ENCODE measurements at places on chromosomes 2 and 18. TPM values are rescaled to one million over a fixed set of nuclear protein-coding genes. Genes with fewer than 3 reads are reported as not detected.
A peak's percentile ranks its signal among the peaks of the same experiment; 100 is the strongest.

GALR1 gene
- total RNA-seq, result not detected

ACVR1C gene
- total RNA-seq, result 0.05 TPM

- DNase-seq, result no peak
Observed at GRCh38 chr2:62163106-62163831, 32.6 kb upstream of the B3GNT2 start.

DNA sequence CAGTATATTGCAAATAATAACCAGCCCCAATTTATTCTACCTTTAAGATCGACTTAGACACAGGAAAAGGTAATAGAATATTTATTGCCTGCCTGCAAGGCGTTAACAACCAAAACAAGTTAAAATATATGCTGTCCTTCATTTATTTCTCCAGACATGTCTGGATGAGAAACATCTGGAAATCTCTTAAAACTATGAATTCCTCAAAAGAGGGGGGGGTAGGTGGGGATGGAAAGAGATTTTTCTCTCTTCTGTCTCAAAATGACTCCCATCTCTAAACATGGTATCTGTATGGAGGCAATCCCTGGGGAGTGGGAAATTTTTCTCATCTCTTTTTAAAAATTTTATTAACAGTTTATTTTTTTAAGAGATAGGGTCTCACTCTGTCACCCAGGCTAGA lies 113.0 kb downstream of the CDH2 start:
- DNase-seq, result no peak

GRCh38 chr2:238864207-238865014 lies 16.5 kb downstream of the TWIST2 start:
- DNase-seq, result peak; percentile 97

- DNase-seq, result no peak
Observed at GRCh38 chr18:76604935-76605240, 109.8 kb upstream of the ZNF516 start.

REG1B gene
- total RNA-seq, result not detected

PROKR1 gene
- total RNA-seq, result not detected

GRCh38 chr2:240133401-240133800 lies 2.7 kb downstream of the COPS9 start:
- DNase-seq, result no peak

- no peak for DNase-seq
Observed at GRCh38 chr2:174740721-174741120, 23.6 kb downstream of the CHRNA1 start.

- no peak for DNase-seq
Observed at GRCh38 chr2:1656961-1657841, 87.1 kb downstream of the PXDN start.

- DNase-seq, result no peak
Observed at GRCh38 chr2:241465543-241465942, 42.8 kb downstream of the STK25 start.

- no peak for DNase-seq
Observed at GRCh38 chr2:191246820-191247380, 1.7 kb downstream of the MYO1B start.

CHRNG gene
- not detected for total RNA-seq

GRCh38 chr2:118130385-118130784 lies 42.1 kb downstream of the INSIG2 start:
- no peak for DNase-seq

DNA sequence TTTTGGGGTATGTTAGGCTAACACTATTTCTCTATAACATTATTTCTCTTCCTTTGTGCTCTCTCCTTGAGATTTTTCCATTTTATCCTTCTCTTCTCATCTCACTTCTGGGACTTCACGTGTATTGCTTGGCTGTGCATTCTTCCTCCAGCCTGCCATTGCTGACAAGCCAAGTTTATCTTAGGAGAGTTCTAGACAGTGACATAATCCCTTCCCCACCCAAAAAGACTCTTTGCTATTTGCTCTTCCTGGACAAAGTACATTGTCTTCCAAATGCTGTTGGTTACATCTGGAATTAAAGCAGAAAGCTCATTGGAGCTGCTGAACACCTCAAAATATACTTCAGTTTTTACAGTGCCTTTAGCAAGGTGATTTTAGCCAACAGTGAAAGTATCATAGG lies 8.9 kb downstream of the TSPYL6 start:
- DNase-seq, result no peak

- no peak for DNase-seq
Observed at GRCh38 chr2:143284087-143284675, 155.0 kb downstream of the ARHGAP15 start.

GRCh38 chr2:79630972-79631557 lies 118.2 kb downstream of the CTNNA2 start:
- DNase-seq, result no peak

UBE2E3 gene
- total RNA-seq, result 156 TPM

OXER1 gene
- total RNA-seq, result not detected

PLEKHH2 gene
- 0.29 TPM for total RNA-seq

DNA sequence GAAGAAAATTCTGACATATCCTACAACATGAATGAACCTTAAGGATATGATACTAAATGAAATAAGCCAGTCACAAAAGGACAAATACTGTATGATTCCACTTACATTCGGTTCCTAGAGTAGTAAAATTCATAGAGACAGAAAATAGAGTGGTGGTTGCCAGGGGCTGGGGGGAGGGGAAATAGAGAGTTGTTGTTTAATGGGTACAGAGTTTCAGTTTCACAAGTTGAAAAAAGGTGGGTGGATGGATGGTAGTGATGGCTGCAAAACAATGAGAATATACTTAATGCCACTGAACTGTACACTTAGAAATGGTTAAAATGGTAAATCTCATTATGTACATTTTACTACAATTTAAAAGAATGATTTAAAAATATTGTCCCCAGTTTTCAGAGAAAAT lies 53.3 kb upstream of the NFU1 start:
- no peak for DNase-seq

SALL3 gene
- total RNA-seq, result not detected

GRCh38 chr2:42328148-42328833 lies 32.7 kb downstream of the COX7A2L start:
- peak; percentile 32 for DNase-seq

ITGA6 gene
- total RNA-seq, result 345 TPM

- DNase-seq, result no peak
Observed at GRCh38 chr2:2827046-2827636, 496.1 kb upstream of the MYT1L start.

DNA sequence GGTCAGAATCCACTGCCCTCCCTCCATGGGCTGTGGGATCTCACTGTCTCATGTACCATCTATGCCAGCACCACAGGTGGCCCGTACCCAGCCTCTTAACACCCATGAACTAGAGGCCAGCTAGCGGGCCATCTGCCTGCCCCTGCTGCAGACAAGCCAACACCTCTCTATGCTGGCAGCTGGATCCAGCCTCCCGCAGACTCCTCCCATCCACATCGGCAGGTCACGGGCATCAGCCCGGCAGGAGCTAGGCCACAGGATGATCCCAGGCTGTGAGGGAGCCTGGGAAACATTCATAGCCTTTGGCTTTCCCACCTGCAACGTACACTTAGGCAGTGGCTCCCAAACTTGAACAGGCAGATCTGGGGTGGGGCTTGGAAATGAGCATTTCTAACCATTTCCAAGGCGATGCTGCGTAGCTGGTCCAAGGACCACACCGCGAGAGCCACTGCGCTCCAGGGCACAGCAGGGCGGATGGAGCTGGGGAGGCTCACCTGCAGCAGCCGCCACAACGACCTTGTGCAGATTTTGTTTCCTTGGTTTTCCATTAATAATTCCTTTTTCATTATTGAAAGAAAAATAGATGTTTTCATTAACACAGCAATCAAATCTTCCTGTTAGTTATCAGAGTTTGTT lies 114.7 kb downstream of the KCNF1 start:
- DNase-seq, result no peak

GRCh38 chr18:35144698-35145097 lies 96.1 kb upstream of the ZNF397 start:
- DNase-seq, result no peak

DNA sequence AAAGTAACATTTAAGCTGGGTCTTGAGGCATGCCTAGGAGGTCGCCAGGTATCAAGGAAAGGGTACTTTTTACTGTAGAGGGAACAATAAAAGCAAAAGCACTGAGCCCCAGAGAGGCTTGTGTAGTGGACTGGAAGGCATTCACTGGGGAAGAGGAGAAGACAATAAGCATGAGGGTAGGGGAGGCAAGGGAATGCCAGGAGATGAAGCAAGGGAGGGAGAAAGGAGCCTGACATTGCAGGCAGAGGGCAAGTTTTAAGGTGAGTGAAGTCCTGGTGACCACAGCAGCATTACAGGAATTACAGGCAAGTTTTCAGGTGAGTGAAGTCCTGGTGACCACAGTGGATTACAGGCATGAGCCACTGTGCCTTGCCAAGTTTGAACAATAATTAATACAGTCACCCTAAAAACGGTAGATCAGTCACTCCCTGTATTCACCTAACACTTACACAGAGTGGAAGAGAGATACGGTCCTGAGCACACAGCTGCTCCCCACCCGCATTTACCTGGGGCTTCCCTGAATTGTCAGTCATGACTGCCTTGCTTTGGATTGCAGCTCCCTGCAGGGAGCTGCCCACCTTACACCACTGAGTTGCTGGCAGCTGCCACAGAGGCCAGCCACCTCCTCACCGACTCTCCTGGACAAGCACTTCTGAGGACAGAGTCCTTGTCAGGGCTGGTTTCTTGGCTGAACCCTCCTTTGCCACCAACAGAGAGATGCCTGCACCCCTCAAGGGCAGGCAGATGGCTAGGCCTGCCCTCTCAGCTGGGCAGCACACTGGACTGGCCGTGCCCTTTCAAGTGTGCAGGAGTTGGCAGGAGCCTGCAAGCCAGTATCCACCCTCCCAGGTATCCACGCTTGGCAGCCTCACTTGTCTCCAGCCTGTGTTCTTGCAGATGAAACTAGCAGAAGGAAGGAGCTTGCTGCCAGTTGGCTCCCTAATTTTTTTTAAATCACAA lies 153.2 kb upstream of the MSH6 start:
- no peak for DNase-seq

DNA sequence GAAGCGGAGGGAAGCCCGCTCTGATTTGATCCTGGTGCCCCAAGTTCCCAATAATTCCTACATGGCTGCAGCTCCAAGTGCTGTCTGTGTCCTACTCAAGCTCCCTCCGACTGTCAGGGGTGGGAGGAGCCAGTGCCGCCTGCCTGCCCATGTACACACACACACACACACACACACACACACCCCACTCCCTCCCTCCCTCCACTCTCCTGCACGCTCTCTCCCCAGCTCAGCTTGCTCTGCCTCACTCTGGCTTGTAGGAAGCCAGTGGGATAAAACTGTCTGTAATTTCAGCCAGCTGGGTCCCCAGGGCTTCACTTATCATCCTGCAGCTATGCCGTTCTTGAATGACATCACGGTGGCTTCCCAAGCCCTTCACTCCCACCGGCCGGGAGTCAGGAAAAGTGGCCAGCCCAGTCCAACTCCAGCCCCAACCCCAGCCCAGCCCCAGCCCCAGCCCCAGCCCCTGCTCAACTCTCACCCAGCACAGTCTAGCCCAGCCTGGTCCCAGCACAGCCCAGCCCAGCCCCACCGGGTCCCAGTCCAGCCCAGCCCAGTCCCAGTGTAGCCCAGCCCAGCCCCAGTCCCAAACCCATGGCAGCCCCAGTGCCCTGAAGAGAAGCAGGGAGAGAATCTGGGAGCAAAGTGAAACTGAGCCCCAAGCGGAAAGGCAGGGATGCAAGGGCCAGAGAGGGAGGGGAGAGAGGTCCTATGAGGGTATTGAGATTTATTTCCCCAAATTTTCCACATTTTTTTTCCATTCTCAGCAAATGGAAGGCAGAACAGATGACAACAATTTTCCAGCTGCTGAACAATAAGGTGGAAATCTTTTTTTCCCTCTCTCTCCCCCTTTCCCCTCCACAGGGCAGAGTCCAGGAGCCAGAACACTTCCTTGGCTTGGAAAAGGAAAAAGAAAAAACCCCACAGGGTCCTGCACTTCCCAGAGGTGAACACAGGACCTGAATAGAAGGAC lies 144.0 kb downstream of the TNS1 start:
- DNase-seq, result no peak

DNA sequence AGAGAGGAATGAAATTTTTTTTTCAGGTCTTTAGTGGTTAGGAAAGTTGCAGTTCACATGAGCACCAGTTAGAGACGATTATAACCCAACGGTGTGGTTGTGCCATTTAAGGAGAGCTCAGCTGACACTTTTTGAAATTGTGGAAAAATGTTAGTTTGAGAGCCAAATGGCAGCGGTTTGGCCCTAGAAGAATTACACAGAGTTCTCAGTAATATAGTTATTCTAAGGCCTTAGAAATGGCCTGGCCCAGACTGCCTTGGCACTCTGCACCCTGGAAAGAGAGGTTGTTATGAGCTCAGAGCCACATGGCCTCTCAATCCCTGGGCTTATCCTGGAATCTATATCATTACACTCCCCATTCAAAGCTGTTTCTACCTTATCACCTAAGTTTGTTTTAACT lies 117.4 kb downstream of the RHBDD1 start:
- DNase-seq, result no peak

AGXT gene
- total RNA-seq, result not detected

DNA sequence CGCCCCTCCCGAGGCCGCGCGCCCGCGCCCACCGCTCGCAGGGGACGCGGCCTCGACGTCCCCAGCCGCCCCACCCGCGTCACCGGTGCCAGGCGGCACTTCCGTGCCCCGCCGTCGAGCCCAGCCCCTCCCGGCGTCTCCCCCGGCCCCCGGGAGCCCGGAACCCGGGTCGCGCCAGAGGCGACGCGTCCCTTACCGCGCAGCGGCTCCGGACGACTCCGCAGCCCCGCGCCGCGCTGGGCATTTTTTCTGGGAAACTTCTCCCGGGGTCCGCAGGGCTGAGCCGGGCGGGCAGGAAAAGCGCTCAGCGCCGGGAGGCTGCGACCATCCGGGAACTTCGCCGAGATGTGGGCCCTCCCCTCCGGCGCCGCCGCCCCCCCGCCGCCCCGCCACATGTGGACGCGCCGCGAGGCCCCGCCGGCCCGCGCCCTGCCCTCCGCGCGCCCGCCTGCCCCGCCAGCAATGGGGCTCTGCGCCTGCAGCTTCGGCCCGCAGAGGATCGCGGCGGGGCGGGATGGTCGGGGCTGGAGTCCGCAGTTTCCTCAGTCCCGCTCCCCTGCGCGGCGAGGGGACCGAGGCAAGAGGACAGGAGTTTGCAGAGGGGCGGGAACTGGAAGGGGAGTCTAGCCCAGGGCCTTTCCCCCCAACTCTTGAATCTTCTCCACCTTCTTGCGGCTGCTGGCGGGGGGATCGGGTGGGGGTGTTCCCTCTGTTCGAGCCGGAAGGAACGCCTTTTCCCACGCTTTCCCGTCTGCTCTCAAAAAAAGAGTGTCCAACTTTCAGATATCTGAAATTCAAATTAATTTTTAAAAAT lies 81.5 kb downstream of the CHRNA1 start:
- DNase-seq, result peak; percentile 38

DNA sequence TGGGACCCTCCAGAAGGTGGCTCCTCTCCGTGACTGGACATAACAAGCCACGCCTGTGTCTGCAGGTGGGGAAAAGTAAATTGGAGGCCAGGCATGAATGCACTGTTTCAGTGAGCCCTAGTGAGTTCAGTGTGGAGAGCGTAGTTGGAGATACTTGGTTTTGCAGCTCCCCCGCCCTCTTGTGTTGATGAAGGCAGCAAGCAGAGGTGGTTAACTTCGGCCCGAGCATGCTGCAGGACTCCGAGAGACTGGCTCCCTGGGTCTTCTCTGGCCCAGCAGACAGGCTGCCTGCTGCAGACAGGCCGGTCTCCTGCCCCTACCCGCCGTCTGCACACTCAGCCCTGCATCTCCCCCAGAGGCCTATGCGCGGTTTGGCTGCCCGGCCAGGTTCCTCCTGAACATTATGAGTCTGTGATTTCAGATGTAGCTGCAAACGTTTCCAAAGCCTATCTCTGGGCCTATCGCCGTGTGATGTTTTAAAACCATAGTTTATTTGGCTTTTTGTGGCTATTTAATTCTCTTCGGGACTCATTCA lies 102.4 kb downstream of the LDLRAD4 start:
- DNase-seq, result no peak

GRCh38 chr2:55595536-55595935 lies 21.9 kb downstream of the PPP4R3B start:
- no peak for DNase-seq
